ENCODE measurements at places on chromosomes 1 and 21.
A peak's percentile ranks its signal among the peaks of the same experiment; 100 is the strongest.

- no peak for DNase-seq
Measured at GRCh38 chr1:1088801-1089680, 14.9 kb upstream of the RNF223 start.

GRCh38 chr1:46705408-46705807 lies 13.5 kb downstream of the EFCAB14 start:
- DNase-seq = no peak

DNA sequence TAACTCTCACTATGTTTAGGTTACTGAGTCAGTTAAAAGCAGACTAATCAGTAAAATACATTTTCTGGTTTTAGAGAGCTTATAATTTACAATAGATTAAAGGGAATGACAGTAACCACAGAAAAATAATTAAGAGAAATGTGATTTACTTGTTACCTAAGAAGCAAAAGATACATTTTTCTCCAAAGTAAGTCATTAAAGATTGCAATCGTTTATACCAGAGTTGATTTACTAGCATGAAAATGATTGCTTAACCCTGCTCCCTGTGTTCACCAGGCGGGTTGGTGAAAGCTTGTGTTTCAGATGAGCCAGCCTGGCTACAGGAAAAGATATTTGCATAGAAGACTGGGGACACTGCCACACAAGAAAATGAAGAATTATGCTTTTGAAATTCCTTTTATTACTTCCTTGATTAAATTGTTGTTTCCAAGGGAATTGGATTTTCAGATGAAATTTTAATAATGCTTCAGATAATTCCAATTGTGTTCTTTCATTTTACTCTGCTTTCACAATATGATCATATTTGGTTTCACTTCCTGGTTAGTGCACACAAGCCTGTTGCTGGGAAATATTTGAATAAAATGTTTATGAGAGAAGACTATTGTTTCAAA lies 27.9 kb downstream of the LRRC8B start:
- DNase-seq = no peak

- DNase-seq = peak; percentile 38
Measured at GRCh38 chr1:115764541-115764940, 4.0 kb downstream of the CASQ2 start.

- no peak for DNase-seq
Measured at GRCh38 chr1:27915082-27915575, 19.7 kb upstream of the SMPDL3B start.
